Caki2 (cell line): ENCODE measurements at places on chromosomes 2 and 18. TPM values are rescaled to one million over a fixed set of nuclear protein-coding genes. Genes with fewer than 3 reads are reported as not detected.

Gene GPATCH11
- 2.1 and 3.9 TPM in 2 replicates for total RNA-seq

Gene MRPL30
- total RNA-seq: 54.8 and 78.0 TPM in 2 replicates

Gene REEP1
- total RNA-seq: 0.12 and 0.20 TPM in 2 replicates

Gene SLC14A1
- total RNA-seq: not detected in 2 replicates

Gene SP110
- 2.1 and 5.8 TPM in 2 replicates for total RNA-seq

Gene ANKAR
- total RNA-seq: 2.7 and 4.1 TPM in 2 replicates

Gene TANC1
- 7.8 and 9.7 TPM in 2 replicates for total RNA-seq

Gene SIGLEC15
- 0.07 and 2.2 TPM in 2 replicates for total RNA-seq

Gene EMILIN1
- 0.07 and 0.58 TPM in 2 replicates for total RNA-seq

- DNase-seq: no peak
Measured at GRCh38 chr18:50311650-50312049, 24.2 kb upstream of the CXXC1 start.

GRCh38 chr18:77736842-77737241 is 487.2 kb downstream of the GALR1 start:
- DNase-seq: no peak

DNA sequence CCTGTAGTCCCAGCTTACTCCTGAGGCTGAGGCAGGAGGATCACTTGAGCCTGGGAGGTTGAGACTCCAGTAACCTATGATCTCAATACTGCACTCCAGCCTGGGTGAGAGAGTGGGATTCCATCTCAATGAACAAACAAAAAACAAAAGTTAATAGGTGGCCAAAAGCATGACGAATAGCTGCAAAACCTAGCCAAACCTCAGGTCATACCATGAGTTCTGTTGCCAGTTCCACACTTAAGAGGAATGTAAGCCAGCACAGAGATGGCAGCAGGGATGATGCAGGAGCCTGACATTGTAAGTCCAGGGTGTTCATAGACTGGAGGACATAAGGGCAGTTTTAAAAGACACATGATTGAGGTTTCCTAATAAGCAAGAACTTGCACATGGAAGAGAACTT is 55.3 kb upstream of the RMDN2 start:
- DNase-seq: peak; percentile 22

- DNase-seq: no peak
Measured at GRCh38 chr2:156517419-156517818, 81.2 kb downstream of the GPD2 start.

DNA sequence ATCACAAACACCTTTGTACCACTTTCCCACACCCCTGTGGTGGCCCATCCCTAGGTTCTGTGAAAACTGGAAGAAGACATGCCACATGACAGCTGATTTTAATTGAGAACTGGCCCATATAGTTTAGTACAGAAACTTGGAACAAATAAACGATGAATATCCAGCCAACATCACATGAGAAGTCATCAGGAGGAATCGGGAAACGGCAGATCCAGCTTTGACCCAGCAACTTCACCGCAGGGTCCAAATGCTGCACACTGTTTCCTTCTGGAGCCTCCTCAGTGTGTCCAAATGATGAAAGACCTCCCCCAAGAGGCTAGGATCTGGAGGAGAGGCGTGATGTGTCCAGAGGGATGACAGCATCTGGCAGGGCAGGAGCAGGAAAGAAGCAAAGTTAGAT is 75.5 kb downstream of the COPS8 start:
- DNase-seq: no peak

DNA sequence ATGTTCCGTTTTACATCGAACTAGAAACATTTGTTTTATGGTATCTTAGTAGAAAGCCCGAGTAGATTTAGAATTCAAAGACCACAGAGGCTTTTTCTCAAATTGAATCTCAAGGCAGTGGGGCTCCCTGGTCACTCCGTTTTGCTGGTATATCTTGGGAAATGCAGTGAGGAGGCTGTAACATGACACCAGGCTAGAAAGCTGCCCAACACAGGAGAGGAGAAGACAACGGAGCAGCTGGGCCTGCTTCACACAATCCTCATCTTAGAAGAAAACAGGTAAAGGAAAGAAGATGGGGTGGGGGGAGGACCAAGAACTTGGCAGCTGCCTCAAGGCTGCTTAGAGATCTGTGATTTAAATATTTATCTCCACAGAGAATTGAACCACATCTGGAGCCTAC is 38.3 kb upstream of the EPB41L3 start:
- no peak for DNase-seq

- DNase-seq: no peak
Measured at GRCh38 chr2:182894174-182894573, 27.7 kb upstream of the FRZB start.

DNA sequence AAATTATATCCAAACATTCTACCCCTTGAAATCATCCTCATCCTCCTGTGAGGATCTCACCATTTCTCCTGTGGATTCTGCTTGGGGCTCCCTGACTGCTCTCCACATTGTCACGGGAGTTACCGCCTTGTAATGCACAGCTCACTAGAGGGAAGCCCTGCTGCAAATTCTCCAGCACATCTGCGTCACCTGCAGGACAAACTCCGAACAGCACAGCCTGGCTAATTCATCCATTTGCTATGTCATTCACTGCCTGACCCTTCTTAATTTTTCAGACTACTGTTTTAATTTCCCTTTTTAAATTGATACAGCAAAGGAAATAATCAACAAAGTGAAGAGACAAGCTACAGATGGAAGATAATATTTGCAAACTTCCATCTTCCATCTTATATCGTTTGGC is 627.4 kb downstream of the FBXO15 start:
- no peak for DNase-seq

GRCh38 chr2:100767810-100768806 is 51.8 kb upstream of the NPAS2 start:
- DNase-seq: no peak

- peak; percentile 71 for DNase-seq
Measured at GRCh38 chr2:191691016-191691735, 13.2 kb downstream of the NABP1 start.

- DNase-seq: no peak
Measured at GRCh38 chr2:95376311-95377215, 25.9 kb upstream of the FAHD2A start.

GRCh38 chr2:73084971-73085370 is 13.5 kb upstream of the SFXN5 start:
- no peak for DNase-seq

GRCh38 chr18:53991805-53992204 is 232.7 kb downstream of the MBD2 start:
- peak; percentile 30 for DNase-seq

DNA sequence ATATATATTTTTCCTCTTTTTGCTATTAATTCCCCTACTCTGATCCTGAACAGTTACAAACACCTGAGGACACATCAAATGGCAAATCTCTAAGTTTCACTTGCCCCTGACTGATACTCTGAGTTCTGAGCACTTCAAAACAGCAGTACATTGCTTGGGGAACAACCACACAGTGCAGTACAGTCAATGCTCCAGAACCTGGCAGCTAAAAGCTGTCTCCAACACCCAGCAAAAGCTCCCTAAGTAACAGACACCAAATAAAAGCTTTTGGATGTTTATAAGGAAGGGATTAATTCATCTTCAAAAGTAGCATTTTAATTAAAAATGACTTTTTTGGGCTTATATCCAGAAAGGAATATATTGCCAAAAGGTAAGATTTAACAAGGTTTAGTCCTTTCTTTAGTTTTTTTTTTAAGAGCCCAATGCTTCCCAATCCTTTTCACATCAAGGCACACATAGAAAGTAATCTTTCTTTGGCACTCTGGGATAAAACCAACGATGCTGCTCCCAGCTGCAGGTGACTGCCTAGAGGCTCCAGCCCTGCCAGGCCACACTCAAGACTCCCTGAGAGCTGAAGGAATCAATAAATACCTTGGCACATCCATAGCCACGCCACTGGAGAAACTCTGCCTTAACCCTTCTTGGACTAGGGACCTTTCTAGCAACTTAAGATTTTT is 164.9 kb upstream of the ZFP36L2 start:
- DNase-seq: no peak

GRCh38 chr2:237876951-237877491 is 17.6 kb downstream of the RAMP1 start:
- DNase-seq: no peak

GRCh38 chr18:46899274-46899948 is 17.9 kb downstream of the PIAS2 start:
- DNase-seq: no peak

GRCh38 chr18:9855681-9856080 is 30.1 kb upstream of the TXNDC2 start:
- DNase-seq: peak; percentile 55

GRCh38 chr18:23645568-23646175 is 17.0 kb downstream of the ANKRD29 start:
- DNase-seq: no peak

- DNase-seq: no peak
Measured at GRCh38 chr2:222194669-222195068, 104.1 kb downstream of the PAX3 start.

GRCh38 chr2:105557021-105557920 is 158.4 kb upstream of the FHL2 start:
- no peak for DNase-seq

GRCh38 chr2:119837759-119838158 is 78.0 kb downstream of the PTPN4 start:
- DNase-seq: no peak

DNA sequence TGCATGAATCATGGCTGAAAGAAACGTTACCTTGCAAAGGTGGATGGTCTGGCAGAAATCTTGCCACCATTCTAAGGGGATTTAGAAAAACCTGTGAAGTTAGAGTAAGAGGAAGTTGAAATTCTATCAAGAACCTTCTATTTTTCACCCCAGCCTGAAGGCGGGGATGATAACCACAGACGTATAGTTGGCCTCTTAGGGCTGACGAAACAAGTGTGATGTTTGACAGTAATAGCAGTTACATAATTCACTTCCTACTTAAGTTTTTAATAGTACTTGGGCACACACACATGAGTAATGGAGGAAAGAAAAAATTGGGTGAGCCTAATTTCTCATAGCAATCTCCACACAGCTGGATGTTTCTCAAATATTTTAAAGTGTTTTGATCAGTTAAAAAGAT is 336.6 kb upstream of the SALL3 start:
- no peak for DNase-seq
